ENCODE measurements at places on chromosomes 5 and 9. TPM values are rescaled to one million over a fixed set of nuclear protein-coding genes. Genes with fewer than 3 reads are reported as not detected.

The CKMT2 gene
- total RNA-seq: not detected

The ABO gene
- total RNA-seq: 2.1 TPM

The SLC4A9 gene
- total RNA-seq: 0.10 TPM

The SLC6A3 gene
- not detected for total RNA-seq

The PLAC8L1 gene
- 0.96 TPM for total RNA-seq

The FAM221B gene
- total RNA-seq: not detected

The GPX3 gene
- not detected for total RNA-seq

The CDK9 gene
- 111 TPM for total RNA-seq

The HK3 gene
- 0.32 TPM for total RNA-seq

The NFIB gene
- 0.05 TPM for total RNA-seq

The SLC6A18 gene
- not detected for total RNA-seq

The ADGRV1 gene
- 0.05 TPM for total RNA-seq

The GOLGA1 gene
- total RNA-seq: 17.8 TPM

The WNK2 gene
- total RNA-seq: 0.22 TPM
